Activated CD4-positive, alpha-beta T cell treated with anti-CD3 and anti-CD28 coated beads, Interleukin-2, amount 50 U/mL, for 16 hours (primary cell): ENCODE measurements at places on chromosomes 16 and 17.
A peak's percentile ranks its signal among the peaks of the same experiment; 100 is the strongest.

DNA sequence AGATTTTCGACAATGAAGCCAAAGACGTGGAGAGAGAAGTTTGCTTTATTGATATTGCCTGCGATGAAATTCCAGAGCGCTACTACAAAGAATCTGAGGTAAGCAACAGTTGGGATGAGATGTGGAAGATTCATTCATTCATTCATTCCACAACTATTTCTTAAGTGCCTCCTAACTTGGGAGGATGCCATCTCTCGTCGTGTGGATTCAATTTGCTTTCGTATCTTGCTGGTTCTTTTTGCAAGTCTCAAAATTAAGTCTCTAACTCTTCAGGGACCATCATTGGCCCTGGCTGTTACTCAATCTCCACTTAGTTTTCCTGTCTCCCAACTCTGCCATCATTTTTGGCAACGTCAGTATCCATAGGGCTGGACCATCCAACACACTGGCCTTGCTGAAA lies 85.6 kb upstream of the NOL11 start:
- no peak for DNase-seq

DNA sequence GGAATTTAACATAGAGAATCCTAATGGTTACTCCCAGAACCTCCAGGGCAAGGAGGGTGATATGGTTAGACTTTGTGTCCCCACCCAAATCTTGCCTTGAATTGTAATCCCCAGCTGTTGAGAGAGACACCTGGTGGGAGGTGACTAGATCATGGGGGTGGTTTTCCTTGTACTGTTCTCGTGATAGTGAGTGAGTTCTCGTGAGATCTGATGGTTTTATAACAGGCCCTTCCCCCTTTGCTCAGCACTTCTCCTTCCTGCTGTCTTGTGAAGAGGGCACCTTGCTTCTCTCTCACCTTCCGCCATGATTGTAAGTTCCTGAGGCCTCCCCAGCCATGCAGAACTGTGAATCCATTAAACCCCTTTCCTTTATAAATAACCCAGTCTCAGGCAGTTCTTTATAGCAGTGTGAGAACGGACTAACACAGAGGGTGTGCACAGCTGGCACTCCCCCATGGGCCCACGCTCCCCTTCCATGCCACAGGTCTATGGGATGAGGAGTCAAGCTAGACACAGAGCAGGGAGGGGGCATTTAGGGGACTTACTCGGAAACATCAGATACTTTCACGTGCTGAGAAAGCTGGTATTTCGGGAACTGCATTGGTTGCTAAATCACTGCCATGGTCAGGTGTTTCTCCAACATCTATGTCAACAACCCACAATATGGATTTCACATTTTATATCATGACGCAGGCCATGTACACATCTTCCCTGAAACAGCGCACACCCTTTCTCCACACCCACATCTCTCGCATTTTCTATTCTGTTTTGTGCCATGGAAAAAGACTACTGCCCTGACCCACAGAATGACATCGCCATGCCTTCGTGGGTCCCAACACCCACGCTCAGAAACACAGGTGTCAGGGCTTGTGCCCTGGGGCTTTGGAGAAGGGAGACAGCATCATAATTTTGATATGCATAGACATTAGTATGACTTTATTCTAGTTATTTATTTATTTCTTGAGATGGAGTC lies 199.1 kb upstream of the GSE1 start:
- DNase-seq, result no peak

GRCh38 chr17:44908761-44909326 lies 6.5 kb downstream of the GFAP start:
- no peak for DNase-seq

GRCh38 chr16:3012246-3012645 lies 477 bp upstream of the CLDN9 start:
- no peak for DNase-seq

DNA sequence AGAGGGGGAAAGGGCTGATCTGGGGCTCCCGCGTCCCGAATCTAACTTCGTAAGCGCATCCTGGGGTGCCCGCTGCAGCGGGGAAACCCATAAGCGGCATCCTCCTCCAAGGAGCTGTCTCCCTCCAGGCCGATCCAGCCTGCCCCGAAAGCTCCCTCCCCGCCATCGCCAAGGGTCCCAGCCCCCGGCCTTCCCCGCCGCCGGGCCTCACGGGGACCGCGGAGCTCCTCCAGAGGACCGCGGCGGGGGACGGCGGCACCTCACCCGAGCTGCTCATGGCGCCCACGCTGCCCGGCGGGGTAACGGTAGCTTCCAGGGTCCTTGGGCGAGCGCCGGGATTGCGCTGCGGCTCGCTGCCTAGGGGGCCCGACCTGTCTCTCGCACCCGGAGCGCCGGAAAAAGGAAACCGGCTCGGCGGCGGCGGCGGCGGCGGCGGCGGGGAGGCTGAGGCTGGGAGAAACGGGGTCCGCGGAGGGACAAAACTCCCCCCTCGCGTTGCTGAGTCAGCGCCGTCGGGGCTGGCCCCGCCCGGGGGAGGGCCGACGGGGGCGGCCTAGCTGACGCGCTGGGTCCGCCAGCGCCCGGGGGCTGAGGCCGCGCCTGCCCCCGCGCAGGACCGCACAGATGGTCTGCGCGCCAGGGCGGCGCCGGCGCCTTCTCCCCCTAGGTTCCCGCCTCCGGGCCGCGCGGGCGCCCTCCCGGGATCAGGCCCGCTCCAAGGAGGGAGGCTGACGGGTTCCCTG lies at the start of gene BLMH:
BLMH (minus strand) TSS at position 402 of the 743 bp plus-strand sequence; CDS start at position 277, 125 bp downstream.
- peak; percentile 87 for DNase-seq

DNA sequence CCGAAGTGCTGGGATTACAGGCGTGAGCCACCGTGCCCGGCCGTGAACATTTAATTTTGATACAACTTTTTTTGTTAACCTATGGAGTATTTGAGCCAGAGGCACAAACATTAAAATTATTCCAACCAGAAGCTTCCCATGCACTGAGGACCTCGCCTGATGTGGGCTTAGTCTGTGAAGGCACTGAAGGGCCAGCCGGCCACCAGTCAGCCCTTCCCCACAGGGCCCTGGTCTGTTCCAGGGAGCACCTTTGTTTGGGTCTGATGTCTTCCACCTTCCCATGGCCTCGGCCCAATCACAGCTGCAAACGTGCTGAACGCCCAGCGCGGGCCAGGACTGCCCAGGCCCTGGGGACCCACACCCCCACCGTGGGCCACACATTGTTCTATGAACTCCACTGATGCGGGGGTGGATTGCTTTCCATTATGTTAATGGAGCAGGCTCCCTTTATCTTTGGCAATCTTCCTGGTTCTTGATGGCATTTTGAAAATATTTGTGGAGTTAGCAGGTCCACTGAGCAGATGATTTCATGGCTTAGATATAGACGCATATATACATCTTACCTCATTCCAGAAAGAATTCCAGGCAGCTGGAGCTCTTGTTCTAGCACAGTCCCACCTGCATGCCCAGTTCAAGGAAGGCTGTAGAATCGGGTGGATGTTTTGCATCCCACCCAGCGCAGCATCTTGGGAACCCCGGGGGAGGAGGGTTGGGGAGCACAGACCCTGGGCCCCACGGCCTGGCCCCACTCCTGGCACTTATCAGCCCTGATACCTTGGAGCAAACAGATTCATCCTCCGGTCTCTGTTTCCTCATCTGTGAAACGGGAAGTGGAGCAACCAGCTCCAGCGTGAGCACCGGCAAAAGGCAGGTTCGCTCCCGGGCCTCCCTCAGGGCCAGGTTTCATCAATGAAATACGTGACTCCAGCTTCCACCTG lies 14.5 kb downstream of the SPIRE2 start:
- no peak for DNase-seq

DNA sequence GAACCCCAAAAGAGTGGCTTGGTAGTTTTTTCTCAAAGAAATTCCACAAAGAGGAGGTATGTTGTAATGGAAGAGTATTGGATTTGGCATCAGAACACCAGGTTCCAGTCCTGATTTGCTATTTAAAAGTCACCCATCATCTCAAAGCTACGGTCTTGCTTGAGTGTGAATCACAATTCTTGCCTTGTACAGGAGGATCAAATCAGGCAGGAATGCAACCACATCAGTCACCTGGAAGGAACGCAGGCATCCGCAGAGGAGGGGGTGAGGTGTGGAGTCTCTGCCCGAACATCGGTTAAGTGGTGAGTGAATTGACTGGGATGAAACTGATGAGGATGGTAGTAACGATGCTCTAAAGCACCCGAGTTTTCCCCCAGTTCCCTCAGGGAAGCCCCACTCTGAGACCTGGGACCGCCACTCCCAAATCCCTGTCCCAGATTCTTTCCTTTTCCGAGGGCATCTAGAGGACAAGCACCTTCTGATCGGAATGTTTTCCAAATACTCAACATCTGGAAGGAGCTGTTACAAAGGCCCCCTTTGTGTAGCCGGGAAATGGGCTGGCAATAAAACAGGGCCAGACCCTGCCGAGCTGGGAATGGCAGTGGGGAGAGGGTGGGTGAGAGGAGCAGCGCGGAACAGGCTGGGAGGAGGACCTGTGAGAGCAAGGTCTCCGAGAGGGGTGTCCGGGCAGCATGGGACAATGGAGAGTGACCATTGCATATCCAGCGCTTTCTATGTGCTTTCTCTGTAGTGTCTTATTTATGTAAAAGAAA lies 469.6 kb downstream of the SLC39A11 start:
- no peak for DNase-seq

DNA sequence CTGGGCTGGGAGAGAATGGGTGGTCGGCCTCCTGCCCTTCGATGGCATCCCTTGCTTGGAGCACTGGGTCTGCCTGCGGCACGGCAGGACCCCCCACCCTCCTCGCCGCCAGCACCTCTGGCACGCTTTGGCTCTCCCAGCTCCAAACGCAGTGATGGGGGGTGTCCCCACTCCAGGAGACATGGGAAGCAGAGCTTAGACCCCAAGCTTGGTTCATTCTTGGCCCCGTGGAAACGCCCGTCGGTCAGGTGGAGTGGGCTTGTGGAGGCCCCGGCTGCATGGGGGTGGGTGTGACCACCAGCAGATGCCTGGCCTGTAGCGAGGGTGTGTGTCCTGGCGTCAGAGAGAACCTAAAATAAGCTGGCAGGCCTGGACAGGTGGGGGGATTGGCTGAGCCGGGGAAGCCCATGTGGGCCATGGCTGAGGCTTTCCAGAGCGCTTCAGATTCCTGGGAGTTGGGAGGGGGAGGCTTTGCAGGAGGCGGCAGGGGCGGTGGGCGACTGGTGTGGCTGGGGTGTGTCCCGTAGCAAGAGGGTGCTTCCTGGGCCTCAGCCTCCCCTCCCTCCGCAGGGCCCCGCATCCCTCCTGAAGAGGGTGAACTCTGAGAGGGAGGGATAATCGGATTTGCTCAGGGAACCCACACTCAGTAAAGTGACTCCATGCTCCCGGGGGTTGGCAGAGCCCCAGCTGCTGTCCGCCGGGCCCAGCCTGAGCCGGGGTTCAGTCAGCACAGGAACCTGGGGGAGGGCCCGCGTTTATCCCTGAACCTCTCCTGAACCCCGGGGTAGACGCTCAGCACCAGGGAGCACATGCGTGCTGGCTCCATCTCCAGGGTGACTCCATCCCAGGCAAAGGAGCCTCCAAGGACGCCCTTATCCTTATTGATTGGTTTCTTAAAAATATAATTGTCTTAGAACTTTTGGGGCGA lies 3.4 kb downstream of the CACNA1H start:
- no peak for DNase-seq

GRCh38 chr16:22330326-22330725 lies 33.1 kb downstream of the POLR3E start:
- no peak for DNase-seq
